ENCODE measurements at places on chromosomes 12 and 14. TPM values are rescaled to one million over a fixed set of nuclear protein-coding genes. Genes with fewer than 3 reads are reported as not detected.

Gene FAM181A
- not detected for polyA plus RNA-seq

Gene KCNJ8
- 0.49 TPM for polyA plus RNA-seq

Gene JDP2
- polyA plus RNA-seq = 18.4 TPM

Gene HCAR2
- polyA plus RNA-seq = 35.6 TPM

Gene PSME2
- 143 TPM for polyA plus RNA-seq
